ENCODE measurements at places on chromosomes 5 and 9.

GRCh38 chr9:103533318-103533717, 538.2 kb downstream of the CYLC2 start:
- no peak for DNase-seq

DNA sequence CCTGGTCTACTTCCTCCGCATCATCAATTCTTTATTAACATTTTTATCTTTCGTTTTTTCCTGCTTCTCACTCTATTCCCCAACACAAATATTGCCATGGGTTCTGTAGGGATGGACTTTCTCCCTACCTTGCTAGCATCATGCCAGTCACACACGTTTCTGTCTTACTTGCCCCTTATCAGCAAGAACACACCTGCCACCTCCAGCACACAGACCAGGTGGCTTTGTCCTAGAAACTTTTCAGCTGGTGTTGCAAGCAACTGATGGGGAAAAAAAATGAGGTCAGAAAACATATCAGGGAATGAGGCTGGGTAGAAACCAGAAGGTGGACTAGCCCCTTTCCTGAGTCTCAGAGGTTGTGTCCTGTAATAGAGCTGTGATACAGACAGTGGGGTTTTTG, 5.8 kb downstream of the SH3RF2 start:
- no peak for DNase-seq

GRCh38 chr9:111405701-111406100, 75.7 kb upstream of the OR2K2 start:
- DNase-seq: no peak

DNA sequence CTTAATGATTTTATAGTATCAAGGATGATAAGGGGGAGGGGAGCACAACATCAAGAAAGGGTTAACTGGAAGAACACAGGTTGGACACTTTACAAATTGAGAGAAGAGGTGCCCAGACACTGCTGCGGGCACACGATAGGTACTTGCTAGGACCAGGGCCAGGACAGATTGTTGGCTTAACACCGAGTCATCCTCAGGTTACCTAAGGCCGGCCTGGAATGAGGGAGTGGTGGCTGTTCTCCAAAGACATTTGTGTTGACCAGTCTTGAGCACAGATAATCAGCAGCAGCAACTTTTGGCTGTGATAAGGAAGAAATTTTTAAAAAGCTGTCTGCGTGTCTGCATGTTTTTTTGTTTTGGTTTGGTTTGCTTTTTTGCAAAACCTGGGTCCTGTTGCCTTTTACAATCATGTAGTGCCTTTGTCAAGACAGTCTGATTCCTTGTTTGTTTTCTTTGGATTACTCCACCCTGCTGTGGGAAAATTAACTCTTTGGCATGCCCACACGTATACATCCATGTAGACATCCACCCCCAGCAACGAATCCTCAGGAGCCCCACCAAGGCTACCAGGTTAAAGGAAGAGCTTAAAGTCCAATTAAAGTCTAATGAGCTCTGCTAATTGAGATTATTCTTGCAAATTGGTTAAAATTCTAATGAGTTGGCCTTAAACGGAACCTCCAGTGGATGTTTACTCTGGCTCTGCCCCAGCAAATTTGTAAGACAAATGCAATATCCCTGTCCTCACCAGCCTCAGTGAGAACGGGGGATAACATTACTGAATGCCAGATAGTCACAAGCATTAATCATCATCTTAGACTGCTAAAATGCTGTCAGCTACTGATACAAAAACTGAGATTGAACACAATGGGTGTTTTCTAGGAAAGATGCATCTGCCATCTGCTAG, 382.3 kb downstream of the ACTL7B start:
- no peak for DNase-seq

DNA sequence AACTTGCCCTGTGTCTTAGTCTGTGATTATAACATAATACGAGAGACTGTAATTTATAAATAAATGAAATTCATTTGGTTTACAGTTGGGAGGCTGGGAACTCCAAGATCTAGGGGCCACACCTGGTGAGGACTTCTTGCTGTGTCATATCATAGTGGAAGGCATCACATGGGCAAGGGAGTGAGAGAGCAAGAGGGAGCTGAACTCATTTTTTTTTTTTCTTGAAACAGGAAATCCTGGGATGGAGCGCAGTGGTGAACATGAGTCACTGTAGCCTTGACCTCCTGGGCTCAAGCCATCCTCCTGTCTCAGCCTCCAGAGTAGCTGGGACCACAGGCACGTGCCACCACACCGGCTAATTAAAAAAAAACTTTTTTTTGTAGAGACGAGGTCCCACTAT, 7.2 kb downstream of the MLANA start:
- no peak for DNase-seq

GRCh38 chr5:93850311-93850710, 108.9 kb upstream of the POU5F2 start:
- DNase-seq: no peak

All from CD4-positive, alpha-beta T cell treated with Interleukin-12 subunit alpha and Interleukin-12 subunit beta, for 1 hour (primary cell).